ENCODE measurements at places on chromosomes 16 and 17.

GRCh38 chr17:50266384-50267073 lies 7.7 kb upstream of the TMEM92 start:
- DNase-seq = peak; percentile 44

DNA sequence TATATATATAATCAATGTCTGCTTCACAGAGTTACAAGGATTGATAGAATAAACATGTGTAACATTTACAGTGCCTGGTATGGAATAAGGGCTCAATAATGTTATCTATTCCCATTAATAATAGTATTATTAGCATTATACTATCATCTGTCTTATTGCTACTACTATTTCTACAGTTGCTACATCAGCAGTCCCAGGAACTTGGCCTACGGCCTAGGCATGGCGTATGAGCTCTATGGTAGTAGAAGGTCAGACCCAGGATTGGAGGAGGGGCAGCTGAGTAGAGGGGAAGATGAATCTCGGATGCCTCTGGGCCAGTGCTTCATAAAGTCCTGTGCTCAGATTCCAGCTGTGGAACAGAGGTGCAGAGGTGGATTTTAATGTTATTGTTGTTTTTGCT lies 146.3 kb upstream of the TBX2 start:
- DNase-seq = no peak

- no peak for DNase-seq
These were observed 26.8 kb downstream of the SGSM2 start for GRCh38 chr17:2363851-2364762.

DNA sequence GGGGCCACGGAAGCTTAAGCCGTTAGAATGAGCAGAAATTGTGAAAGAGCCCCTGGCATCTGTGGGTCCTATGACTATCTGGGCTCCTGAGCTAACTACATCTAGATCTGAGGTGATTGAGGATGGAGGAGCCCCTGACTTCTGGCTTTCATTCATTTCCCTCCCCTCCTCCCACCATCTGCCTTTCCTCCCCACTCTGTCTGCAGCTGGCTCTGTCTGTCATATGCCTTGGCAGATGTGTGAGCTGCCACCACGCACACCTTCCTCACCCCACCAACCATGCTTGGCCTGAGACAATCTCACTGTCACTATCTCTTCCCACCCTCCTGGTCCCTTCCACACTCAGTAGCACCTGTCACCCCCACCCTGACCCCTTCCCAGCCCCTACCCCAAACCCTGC lies 5.1 kb downstream of the CD300E start:
- DNase-seq = no peak

DNA sequence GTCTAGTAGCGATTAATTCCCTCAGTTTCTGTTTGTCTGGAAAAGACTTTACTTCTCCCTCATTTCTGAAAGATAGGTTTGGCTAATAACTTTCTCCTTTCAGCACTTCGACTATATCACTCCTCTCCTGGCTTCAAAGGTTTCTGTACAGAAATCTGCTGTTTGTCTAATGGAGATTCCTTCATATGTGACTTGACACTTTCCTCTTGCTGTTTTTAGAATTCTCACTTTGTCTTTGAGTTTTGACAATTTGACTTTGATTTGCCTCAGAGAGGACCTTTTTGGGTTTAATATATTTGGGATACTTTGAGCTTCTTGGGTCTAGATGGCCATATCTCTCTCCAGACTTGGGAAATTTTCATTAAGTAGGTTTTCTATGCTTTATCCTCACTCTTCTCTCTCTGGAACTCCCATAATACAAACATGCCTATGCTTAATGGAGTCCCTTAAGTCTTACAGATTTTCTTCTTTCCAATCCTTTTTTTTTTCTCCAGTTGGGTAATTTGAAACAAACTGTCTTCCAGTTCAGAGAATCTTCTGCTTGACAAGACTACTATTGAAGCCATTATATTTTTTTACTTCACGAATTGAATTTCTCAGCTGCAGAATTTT lies 7.8 kb upstream of the PRSS21 start:
- no peak for DNase-seq

GRCh38 chr16:22141767-22142166 lies 20.5 kb upstream of the SDR42E2 start:
- DNase-seq = no peak
